ENCODE measurements at places on chromosomes 6 and 20. TPM values are rescaled to one million over a fixed set of nuclear protein-coding genes. Genes with fewer than 3 reads are reported as not detected.

DNA sequence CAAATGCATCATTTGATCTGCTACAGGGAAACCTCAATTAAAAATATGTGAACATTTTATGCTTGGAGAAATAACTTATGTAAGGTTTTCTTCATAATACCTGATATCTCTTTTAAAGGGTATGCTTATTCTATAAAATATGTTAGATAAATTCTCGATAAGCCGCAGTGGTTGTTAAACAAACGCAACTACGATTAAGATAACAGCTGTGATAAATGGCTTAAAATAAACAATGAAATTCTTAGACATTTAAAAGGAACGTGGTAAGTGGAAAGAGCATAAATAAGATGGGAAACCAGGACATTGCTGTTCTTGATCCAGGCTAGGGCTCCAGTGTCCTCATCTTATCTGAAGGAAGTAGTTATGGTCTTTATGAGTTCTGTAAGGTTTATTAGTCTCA, 415.9 kb downstream of the CD83 start:
- H3K4me3 ChIP-seq = no peak overlapping the region
- no peaks in the 10 kb centered on the region for H3K27me3 ChIP-seq
- no peak for DNase-seq
- H3K36me3 ChIP-seq = no peaks in the 10 kb centered on the region
- no peak overlapping the region for H3K27ac ChIP-seq

- no peak overlapping the region for H3K4me3 ChIP-seq
- no peak overlapping the region for H3K27ac ChIP-seq
- no peaks in the 10 kb centered on the region for H3K36me3 ChIP-seq
- H3K4me1 ChIP-seq = peaks cover 21% of the 10 kb centered on the region
Observed at GRCh38 chr6:24778121-24778520, 3.4 kb downstream of the GMNN start.

- H3K4me1 ChIP-seq = peaks cover 9% of the 10 kb centered on the region
- DNase-seq = no peak
- H3K27me3 ChIP-seq = no peaks in the 10 kb centered on the region
- H3K4me3 ChIP-seq = no peak overlapping the region
- H3K27ac ChIP-seq = no peak overlapping the region
- no peaks in the 10 kb centered on the region for H3K36me3 ChIP-seq
Observed at GRCh38 chr20:43979576-43980105, 65.0 kb downstream of the TOX2 start.

DNA sequence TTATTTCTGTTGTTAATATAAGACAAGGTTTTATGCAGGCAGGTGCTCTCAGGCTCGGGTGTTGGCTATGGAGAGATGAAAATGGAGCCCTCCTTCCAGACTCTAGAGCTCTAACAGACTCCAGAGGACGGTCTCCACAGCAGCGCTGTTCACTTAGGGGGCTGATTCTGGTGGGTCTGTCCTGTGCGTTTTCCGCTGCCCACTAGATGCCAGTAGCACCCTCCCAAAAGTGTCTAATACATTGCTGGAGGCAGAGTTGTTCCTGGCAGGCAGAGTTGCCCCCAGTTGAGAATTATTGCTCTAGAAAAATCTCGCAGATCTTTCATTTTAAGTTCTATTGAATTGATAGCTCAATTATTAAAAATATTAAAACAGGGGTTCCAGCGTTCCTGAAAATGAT, 109.9 kb downstream of the MAP3K4 start:
- H3K36me3 ChIP-seq = no peaks in the 10 kb centered on the region
- no peak overlapping the region for H3K27ac ChIP-seq
- H3K4me3 ChIP-seq = no peak overlapping the region
- no peak for DNase-seq

DNA sequence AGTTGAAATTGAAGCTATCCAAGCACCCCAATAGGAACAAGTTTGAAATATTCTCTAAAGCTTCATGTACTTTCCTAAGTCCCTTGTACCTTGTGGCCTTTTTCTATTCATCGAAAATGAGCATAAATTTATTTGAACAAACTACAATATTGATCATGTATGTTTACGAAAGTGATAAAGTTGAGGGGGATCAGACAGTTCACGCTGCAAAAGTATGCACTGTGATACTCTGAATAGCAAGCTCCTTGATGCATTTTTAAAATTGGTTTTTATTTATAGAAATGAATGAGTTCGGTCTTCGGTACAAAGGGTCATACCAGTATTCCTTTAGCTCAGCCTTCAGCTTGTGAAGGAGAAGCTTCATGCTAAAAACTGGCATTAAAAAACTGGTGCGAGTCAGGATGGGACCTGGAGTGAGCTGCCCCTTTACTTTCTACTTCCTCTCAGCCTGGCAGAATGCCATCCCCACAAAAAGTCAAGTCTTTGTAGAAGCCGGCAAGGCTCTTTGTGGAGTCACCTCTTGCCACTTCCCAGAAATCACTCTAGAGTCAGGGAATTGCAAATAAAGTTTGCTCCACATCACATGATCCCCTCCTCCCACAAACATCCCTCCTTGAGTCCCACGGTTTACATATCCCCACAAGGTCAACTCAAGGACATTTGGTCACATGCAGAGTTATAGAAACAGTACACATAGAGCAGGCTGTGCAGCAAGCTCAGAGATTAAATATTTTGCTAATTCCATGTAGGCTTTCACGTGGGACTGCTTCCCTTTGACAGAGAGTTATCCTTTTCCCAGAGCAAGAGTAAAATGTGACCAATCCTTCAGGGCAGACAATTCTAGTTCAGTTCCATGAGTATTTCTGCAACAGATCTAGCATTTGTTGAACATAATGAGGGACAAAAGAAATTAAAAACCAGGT, 34.6 kb upstream of the ADGRF1 start:
- H3K36me3 ChIP-seq = no peaks in the 10 kb centered on the region
- no peak overlapping the region for H3K27ac ChIP-seq
- H3K4me1 ChIP-seq = peaks cover 15% of the 10 kb centered on the region

DNA sequence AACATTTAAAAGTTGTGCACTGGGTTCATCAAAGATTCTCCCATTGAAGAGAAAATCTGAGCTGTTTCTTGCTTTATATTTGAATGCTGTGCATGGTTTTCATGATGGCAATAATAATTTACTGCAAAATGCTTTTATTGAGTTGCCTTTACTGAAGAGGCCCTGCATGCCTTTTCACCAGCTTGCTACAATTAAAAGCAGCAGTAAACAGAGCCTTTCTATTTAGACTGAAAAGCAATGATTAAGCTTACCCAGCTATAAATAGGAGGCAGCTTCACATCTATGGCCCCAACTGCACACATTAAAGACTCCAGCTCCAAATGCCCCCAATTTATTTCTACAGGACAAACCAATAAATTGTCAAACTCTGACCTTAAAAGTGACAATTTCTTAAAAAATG, 70.3 kb downstream of the ANKEF1 start:
- no peaks in the 10 kb centered on the region for H3K4me1 ChIP-seq
- no peak for DNase-seq
- H3K36me3 ChIP-seq = no peaks in the 10 kb centered on the region
- no peak overlapping the region for H3K27ac ChIP-seq

DNA sequence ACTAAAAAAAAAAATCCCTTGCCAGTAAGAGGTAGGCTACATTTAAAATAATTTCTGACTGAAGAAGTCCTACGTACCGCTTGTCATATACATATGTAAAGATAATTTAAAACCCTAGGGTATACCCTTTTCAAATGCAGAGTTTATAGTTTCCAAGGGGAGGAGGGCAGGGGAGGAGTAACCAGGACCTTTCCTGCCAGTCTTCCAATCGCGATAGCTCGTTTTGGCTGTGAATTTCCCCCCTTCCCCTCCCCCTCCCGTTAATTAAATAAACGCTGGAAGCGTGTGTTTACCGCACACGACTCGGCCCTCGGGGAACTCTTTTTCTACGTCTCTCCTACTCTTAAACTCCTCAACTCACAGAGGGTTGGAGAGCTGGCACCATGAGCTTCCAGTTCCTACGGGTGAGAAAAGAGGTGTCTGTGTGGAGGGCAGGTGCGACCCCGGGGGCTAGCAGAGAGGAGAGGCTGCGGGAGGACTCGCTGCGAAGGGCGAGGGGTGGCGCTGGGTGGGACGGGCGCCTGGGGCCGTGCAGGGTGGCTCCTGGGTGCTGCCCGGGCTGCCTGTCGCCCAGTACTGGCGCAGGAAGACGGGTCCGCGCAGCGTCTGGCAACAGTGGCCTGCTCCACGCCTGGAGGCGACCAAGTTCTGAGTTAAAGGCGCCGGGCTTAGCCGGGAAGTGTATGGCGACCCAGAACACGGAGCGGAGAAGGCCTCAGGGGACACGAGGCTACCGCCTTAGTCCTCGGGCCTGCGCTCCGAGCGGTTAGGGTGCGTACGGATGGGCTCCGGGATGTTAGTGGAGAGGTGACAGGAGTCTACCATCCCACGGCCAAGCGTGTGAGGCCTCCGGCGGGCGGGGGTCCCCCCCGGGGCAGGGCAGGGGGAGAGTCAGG, 4.1 kb upstream of the TFAP2C start:
- no peak overlapping the region for H3K4me3 ChIP-seq
- no peaks in the 10 kb centered on the region for H3K36me3 ChIP-seq
- peaks cover 58% of the 10 kb centered on the region for H3K27me3 ChIP-seq
- no peak for DNase-seq
- no peak overlapping the region for H3K27ac ChIP-seq
- peaks cover 18% of the 10 kb centered on the region for H3K4me1 ChIP-seq

- H3K27me3 ChIP-seq = no peaks in the 10 kb centered on the region
- no peak for DNase-seq
- no peaks in the 10 kb centered on the region for H3K4me1 ChIP-seq
- H3K4me3 ChIP-seq = no peak overlapping the region
- no peak overlapping the region for H3K27ac ChIP-seq
Observed at GRCh38 chr20:62463651-62464424, 12.0 kb downstream of the GATA5 start.

DNA sequence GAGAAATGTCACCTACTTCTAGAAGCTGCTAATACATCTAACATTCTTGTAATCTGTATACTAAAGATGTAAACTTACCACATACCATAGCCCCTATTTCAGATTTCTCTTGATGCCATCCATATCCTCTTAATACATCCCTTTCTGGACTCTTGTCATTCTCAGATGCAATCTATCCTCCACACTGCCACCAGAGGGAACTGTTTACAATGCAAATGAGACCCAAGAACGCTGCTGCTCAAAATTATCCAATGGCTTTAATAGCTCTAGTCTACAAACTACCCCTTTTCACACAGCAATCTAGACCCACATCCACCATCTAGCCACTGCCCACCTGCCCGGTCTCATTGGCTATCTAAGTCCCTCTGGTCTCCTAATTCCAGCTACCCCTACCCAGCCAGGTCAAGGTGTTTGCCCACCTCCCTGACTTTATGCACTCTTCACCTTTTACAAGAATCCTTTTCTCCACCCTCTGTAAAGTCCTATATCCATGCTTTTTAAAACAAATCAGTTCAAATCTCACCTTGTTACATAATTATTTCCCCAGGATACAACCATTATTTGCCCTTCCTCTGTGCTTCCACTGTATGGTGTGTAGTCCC, 14.8 kb downstream of the FAXC start:
- no peaks in the 10 kb centered on the region for H3K27me3 ChIP-seq
- H3K4me3 ChIP-seq = no peak overlapping the region
- H3K4me1 ChIP-seq = no peaks in the 10 kb centered on the region
- H3K27ac ChIP-seq = no peak overlapping the region

The SNX14 gene
- total RNA-seq = 128 TPM

- DNase-seq = no peak
- H3K36me3 ChIP-seq = no peaks in the 10 kb centered on the region
- H3K27ac ChIP-seq = no peak overlapping the region
- H3K4me1 ChIP-seq = no peaks in the 10 kb centered on the region
- H3K4me3 ChIP-seq = no peak overlapping the region
Observed at GRCh38 chr20:57561356-57562279, 708 bp downstream of the PCK1 start.

GRCh38 chr6:126983779-126984178, 134.7 kb upstream of the RSPO3 start:
- no peak overlapping the region for H3K27ac ChIP-seq
- DNase-seq = no peak
- H3K27me3 ChIP-seq = no peaks in the 10 kb centered on the region
- no peak overlapping the region for H3K4me3 ChIP-seq
- H3K4me1 ChIP-seq = no peaks in the 10 kb centered on the region
- no peaks in the 10 kb centered on the region for H3K36me3 ChIP-seq

Measured in adrenal gland (tissue), 19 donors.